GM10248 (cell line): ENCODE measurements at places on chromosomes 13 and 19.
A peak's percentile ranks its signal among the peaks of the same experiment; 100 is the strongest.

DNA sequence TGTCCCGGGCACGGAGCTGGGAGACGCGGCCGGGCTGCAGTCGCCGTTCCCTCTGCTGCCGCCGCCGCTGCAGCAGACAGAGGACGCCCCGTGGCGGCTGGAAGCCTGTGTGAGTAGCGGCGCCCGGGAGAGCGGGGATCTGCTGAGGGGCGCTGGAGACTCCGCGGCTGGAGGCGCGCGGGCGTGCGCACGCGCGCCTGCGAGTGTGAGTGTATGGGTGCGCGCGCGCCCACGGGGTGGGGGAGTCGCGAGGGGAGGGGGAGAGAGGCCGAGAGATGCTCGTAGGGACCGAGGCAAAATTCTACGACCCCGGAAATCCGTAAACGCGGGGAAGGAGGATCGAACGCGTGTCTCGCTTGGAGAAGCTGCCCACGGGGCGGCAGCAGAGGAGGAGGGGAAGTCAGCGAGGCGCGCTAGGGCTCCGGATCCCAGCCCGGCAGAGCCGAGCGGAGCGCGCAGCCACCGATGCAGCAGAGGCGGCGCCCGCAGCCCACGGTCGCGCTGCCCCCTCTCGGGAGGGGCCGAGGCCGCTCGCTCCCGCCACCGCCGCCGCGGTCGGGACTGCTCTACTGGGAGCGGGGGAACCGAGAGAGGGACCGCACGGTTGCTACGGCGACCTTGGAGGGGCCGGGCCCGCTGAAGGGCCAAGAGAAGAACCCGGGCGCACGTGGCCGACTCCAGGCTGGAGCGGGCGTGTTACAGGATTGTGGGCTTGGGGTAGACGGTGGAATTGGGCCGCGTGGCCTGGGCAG, at the start of gene ENOX1:
Gene ENOX1, minus strand, starts transcription at position 207 of the 752 bp plus-strand sequence.
- peak; percentile 57 for DNase-seq

DNA sequence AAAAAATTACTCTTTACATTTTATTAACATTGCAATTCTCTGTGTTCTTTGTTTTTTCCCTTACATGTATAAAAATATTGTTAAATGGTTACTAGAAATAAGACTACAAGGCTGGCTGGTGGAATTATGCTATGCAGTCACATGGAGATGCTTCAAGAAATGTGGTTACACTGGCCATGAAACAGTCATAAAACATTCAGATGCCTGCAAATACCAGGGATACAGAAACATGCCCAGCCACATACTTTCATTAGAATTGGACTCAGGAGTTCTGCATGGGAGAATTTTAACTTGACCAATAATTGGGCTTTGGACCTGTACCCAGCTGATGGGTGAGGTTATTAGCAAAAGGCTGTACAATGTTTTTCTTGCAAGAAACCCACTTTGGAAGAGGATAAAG, 1407.7 kb upstream of the SLC10A2 start:
- no peak for DNase-seq

DNA sequence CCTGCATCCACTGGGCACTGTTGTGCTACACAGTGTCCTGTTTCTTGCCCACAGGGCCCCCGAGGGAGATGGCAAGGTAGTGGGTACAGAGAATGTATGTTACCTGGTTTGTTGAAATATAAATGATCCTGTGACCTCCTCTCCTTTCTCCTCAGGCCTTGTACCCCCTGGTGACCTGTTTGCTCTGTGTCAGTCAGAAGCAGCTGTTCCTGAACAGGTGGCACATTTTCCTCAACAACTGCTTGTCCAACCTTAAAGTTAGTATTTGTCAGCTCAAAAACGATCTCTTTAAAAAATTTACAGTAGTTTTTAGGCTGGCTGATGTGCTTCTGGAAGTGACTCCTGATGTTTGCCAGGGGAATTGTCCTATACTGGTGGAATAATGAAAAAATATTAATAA, 105.1 kb downstream of the FRY start:
- no peak for DNase-seq

DNA sequence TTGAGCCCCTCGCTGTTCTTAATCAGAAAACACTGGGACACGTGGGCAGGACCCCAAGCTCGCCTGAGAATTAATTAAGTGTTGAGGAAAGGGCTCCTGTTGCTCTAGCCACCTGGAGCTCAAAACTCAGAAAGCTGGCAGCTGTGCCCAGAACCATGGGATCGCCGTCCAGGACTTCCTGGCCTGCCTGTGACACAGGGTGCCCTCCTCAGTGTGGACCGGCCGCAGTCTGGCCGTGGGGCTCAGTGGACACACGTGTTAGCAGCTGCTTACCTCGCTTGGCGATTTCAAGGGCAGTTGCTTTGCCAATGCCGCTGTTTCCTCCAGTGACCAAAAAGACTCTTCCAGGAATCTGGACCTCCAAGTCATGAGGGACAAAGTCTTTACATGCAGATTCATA, 4.7 kb downstream of the DHRS12 start:
- DNase-seq, result no peak

- no peak for DNase-seq
These were observed 800 bp downstream of the ETFB start for GRCh38 chr19:51365211-51365964.

DNA sequence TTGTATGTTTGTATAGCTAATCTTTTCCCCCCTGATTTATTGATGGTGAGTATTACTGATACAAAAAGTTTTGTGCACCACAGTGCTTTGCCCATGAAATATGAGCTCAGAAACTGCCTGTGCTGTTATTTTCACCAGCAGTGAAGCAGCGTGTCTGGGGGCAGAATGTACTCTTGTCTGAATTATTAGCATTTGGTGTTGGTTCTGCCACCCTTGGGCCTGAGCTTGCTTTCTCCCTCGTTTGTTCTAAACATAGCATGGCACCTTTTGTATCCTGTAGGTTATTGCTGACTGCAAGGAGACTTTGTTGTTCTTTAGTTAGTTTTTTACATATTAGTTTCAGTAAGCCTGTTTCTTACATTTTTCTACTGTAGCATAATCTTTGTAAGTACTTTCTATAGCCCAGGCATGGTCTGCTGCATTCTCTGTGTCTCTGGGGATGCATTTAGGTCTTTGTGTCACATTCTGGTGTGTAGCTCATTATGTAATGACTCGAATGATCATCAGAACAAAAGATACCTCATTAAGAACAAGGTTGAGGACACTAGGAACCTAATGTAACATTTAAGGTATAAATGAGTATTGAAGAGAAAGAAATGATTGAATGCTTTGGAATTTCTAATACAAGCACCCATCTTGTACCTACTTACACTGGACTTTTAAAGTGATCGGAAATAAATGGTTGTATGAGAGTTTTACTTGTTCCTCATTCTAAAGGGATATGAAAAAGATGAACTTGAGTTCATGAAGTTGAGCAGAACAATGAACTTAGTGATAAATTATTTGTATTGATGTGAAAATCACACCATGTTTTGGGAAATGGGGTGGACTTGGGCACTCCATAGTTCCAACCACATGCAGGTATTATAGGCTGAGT, 50.3 kb upstream of the GPI start:
- no peak for DNase-seq

- DNase-seq, result no peak
These were observed 23.0 kb upstream of the PLPP2 start for GRCh38 chr19:313988-314815.

DNA sequence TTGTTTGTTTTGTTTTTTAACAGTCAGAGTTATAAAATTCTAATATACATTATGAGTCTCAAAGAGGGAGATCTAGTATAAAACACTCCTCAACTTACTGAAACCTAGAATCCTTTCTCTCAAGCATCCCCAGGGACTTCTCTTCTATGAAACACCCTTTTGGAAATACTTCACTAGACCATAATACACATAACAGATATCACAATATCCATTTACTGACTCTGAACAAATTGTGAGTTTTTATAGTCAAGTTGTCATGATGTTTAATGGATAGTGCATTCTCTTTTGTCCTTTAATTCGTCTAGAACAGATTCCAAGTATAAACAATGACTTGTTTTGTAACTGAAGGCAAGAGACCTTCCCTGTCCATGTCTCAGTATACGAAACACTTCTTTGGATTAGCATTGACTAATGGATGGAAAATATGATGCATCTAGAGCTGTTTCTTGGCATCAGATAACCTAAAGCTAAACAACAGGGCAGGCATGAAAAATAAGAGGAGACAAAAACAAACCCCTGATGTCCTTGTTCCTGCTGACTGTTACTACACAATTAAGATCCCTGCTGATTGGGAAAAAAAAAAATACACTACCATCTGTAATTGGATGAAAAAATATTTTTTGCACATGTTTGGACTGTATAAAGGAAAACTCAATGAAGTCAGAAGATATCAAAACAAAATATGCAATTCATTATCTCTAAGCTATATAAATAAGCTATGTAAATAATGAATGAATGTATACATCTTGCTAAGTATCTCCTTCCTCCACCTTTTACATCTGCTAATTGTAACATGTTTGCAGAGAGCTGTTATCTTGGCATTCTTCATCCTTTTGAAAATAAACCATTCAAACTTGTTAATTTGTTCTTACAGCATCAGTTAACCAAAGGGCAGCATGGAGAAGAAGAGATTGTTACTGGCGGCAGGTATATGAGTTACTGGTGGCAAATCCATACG, 214.2 kb downstream of the LACC1 start:
- DNase-seq, result no peak

GRCh38 chr13:74597526-74597925, 463.3 kb upstream of the KLF12 start:
- no peak for DNase-seq

- DNase-seq, result no peak
These were observed 71.0 kb downstream of the ITGBL1 start for GRCh38 chr13:101523154-101524131.

DNA sequence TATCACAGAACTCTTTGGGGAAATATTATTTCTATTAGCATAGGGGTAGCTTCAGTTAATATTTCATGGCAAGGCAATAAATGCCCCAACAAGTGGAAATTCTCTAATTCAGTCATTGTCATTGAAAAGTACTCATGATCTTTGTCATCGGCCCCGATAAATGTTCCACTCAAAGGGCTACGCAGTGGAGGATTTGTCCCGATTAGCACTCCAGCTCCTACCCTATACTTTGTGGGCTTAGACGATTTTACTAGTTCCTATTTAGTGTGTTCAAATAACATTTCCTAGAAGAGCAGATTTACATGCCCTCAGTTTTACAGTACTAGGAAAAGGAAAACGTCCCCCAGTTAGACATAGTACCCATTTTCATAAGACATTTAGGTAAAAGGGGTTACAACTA, 38.0 kb upstream of the ATP12A start:
- DNase-seq, result no peak

GRCh38 chr13:44395976-44396694, 22.5 kb downstream of the SERP2 start:
- DNase-seq, result no peak

GRCh38 chr13:63595811-63596210, 2180.2 kb upstream of the PCDH20 start:
- no peak for DNase-seq

- no peak for DNase-seq
These were observed 624.8 kb downstream of the DACH1 start for GRCh38 chr13:71242201-71242600.

DNA sequence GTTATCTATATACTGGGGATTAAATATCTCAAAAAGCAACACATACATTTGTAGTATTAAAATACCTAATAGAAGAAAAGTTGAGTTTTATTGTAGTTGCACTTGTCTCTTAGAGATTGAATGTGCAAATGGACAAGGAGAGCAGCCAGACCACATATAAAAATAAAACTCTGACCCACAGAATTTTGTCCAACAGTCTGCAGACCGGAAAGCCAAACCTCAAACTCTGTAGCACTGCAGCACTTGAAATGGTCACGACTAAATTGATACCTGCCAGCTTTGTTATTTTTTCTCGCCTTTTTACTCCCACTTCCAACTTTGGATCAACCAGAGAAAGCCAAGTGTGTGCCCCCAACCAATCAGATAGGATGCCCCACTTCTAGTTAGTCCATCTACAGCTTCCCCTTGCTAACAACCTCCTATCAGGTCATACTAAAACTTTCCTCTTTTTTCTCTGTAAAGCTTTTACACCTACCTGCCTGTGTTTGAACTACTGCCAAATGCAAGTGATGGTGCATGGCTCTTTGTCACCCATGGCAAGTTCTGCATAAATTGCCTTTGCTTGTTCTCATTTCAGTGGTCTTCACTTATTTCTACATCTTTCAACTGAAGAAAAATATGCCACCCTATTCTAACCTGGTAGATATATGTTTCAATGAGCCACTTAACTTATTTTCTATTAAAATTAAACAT, 1250.7 kb upstream of the SPRY2 start:
- no peak for DNase-seq

DNA sequence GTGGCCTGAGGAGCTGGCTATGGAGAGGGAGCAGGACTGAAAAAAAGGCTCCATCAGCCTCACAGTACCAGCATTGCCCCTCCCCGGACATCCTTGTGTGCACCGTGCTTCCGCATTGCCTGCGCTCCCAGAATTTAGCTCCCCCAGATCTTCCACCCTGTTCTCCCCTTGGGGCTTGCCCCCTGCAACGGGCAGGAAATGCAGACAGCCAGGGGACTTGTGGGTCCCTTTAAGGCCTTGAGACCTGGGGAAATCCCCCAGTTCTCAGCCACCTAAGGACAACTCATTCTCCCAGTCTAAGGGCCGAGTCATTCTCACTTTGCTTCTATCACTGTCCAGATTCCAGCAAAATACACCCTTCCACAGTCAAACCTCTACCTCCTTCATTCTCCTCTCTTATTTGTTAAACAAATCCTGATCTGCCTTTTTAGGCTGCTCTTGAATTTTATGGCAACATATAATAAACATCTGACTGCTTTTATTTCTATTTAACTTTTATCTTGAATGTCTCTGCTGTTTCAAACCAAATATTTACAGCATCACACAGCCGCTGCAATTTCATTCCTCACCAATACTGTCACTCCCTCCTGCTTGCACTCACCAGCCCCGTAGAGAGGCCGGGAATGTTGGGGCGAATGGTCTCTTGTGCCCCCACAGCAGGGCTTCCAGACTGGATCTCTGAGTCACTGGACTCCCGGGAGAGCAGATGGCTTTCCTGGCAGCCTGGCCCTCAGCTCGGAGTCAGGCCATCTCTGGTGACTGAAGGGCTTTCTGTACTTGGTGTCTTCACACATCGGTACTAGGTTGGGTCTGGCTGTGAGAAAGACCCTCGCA, 221.9 kb downstream of the TSHZ3 start:
- DNase-seq, result no peak

DNA sequence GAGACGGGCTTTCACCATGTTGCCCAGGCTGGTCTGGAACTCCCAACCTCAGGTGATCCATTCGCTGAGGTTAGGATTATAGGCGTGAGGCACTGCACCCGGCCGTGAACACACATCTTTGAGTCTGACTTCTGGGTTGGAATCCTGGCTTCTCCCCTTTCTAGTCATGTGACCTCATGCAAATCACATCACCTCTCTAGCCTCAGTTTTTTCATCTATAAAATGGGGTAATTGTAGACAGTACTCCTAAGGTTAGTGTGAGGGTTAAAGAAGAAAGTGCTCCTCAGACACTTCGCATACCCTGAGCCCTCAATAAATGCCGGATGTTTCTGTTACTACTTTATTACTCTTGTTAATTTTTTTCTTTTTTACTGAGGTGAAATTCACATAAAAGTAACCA, 55.4 kb downstream of the KCNC3 start:
- no peak for DNase-seq

- no peak for DNase-seq
These were observed 64.5 kb upstream of the SCEL start for GRCh38 chr13:77470986-77471385.

- DNase-seq, result peak; percentile 62
These were observed 330.3 kb upstream of the MIR17HG start for GRCh38 chr13:91017031-91017668.
